ENCODE measurements at places on chromosomes 7 and 10.

DNA sequence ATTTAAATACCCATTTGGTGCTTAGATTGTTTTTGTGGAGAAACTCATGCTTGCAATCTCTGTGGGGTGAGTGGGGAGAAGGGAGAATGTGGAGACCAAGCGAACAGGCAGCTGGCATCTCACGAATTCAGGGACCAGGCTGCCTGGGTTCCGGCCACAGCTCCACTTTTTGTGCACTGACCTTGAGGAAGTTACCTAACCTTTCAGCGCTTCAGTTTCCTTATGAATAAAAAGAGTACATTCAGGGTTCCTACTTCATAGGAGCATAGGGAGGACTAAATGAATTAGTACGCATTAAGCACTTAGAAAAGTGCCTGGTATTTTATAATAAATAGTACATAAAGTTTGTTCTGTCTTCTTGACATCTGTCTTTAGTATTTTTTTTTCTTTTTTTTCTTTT lies 72.5 kb downstream of the PRTFDC1 start:
- DNase-seq = peak; percentile 19

GRCh38 chr7:143906895-143907294 lies 4.9 kb upstream of the TCAF1 start:
- DNase-seq = no peak

DNA sequence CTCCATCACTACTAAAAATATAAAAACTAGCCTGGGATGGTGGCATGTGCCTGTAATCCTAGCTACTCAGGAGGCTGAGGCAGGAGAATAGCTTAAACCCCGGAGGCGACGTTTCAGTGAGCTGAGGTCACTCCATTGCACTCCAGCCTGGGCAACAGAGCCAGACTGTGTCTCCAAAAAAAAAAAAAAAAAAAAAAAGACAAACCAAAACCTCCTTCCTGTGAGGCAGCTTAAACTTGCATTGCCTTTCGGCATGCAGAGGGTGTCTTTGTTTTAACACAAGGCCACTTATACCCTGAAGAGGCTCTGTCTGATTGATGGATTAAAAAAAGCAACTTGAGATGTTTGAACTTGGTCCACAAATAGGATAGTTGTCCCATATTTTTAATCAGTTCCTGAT lies 128.4 kb upstream of the RSU1 start:
- no peak for DNase-seq

GRCh38 chr7:134593530-134594392 lies 44.9 kb downstream of the AKR1B15 start:
- peak; percentile 94 for DNase-seq

- DNase-seq = no peak
Measured at GRCh38 chr10:48705401-48705938, 20.8 kb downstream of the WDFY4 start.

- DNase-seq = no peak
Measured at GRCh38 chr7:100824499-100825214, 2.7 kb downstream of the EPHB4 start.

DNA sequence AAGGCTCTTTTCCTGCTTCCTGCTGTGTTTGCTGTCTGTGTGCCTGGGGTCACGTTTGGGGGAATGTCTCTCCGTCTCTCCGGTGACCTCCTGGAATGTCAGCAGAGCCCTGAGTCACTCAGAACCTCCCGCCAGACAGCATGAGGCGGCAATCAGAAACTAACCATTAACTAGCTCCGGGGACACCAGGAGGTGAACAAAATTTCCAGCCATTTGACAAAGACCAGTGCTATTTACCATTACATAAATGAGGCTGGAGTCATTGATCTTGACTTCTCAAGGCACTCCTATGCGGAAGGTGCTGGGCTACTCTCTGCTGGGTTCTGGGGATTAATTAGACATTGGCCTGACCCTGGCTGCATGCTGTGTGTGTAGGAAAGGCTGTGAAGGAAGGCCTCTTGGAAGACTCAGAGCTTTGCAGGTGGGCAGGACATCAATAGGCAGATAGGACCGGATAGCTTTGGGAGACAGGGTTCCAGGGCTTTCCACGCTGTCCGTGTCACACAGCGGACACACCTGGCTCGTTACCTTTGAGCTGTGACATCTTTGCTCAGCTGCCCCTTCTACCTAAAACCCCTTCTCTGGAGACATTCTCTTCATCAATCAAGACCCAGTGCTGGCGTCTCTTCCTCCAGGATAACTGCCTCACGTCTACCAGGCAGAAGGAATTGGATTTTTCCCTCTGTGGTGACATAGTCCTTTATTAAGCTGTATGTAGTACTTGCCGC lies 77.0 kb downstream of the PFKFB3 start:
- DNase-seq = no peak

DNA sequence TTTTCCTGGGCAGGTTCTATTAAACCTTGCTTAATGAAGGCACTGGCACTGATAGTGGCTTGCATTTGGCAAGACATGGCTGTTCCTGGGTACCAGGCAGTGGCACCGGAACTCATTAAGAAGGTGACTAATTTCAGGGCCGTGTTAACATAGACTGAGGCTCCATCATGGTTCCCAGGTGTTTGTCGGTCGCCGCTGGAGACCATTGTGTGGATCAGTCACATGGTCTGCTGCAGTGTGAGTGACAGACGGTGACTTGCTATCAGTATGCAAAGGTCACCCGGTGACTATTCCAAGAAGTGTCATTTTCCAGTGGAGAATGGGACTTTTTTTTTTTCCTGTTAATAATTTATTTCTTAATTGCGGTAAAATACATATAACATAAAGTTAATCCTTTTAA lies 106.3 kb downstream of the INSYN2A start:
- no peak for DNase-seq

DNA sequence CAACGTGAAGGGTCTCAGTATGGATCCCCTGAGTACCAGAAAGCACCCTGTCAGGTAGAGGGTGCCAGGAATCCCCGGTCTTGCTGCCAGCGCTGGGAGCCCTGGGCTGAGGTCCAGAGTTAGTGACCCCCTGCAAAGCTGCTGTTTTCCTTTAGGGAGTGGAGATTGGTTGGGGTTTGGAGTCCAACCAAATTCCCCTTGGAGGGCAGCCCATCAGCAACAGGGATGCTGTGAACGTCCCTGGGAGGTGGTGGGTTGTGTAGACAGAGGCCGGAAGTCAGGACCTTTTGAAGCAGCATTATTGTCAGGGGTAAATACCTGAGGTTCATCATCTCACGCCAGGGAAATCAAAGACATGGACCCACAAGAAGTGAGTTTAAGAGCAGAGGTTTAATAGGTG lies 104.2 kb downstream of the COL26A1 start:
- DNase-seq = no peak

DNA sequence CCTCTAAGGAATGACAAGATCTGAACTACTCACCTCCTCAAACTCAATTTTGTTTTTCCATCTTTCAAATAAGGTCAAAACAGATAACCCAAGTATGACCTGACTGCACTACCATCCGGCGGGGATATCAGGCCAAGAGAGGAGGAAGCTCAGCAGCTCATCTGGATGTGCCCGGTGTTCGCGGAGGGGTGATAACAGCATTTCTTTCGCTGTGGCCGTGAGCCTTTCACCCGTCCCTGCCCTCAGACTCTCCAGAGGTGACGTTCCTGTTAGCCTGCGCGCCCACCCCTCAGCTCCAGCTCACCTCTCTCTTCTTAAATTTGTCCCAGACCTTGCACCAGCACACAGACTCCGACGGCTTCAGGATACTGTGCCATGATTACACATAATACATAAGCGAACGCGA lies 526 bp downstream of the ZNF248 start:
- peak; percentile 46 for DNase-seq

- DNase-seq = no peak
Measured at GRCh38 chr10:112904000-112904399, 46.0 kb upstream of the TCF7L2 start.

Measured in midbrain (tissue), 1 donor.